Heart left ventricle (tissue), 16 donors: ENCODE measurements at places on chromosomes 1 and 21. TPM values are rescaled to one million over a fixed set of nuclear protein-coding genes. Genes with fewer than 3 reads are reported as not detected.

The CDC7 gene
- total RNA-seq = 1.6 TPM

The ASPM gene
- total RNA-seq = 0.63 TPM

The CD53 gene
- 6.1 TPM for total RNA-seq

The OR14K1 gene
- total RNA-seq = not detected

DNA sequence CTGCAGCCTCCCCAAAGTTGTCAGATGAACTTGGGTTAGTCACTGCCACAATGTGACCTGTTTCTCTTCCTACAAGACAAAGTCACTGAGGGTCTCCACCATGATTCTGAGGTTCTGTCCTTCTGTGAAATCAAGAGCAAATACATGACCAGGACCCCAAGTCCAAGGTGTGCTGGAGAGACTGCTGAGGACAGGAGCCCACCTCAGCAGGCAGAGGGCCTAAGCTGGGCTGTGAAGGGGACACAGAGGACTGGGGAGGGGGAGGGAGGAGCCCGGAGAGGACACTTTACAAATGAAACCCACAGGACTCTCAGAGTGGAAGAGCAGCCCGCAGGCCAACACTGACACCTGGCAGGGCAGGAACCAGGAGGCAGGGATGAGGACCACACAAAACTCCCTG lies 3.3 kb downstream of the PGLYRP3 start:
- no peak for DNase-seq
- H3K27ac ChIP-seq = no peak overlapping the region
- H3K27me3 ChIP-seq = no peaks in the 10 kb centered on the region
- H3K4me1 ChIP-seq = no peaks in the 10 kb centered on the region
- H3K36me3 ChIP-seq = no peaks in the 10 kb centered on the region

- H3K4me1 ChIP-seq = peaks cover 8% of the 10 kb centered on the region
- peak overlapping the region; percentile 76 for H3K27ac ChIP-seq
- no peaks in the 10 kb centered on the region for H3K27me3 ChIP-seq
- peaks cover 5% of the 10 kb centered on the region for H3K36me3 ChIP-seq
Observed at GRCh38 chr1:40711465-40712404, 20.2 kb downstream of the NFYC start.

GRCh38 chr1:209641832-209642172 lies 10.4 kb downstream of the LAMB3 start:
- peak; percentile 92 for DNase-seq
- H3K4me3 ChIP-seq = no peak overlapping the region
- peaks cover 62% of the 10 kb centered on the region for H3K4me1 ChIP-seq
- H3K27ac ChIP-seq = peak overlapping the region; percentile 94
- no peaks in the 10 kb centered on the region for H3K36me3 ChIP-seq

DNA sequence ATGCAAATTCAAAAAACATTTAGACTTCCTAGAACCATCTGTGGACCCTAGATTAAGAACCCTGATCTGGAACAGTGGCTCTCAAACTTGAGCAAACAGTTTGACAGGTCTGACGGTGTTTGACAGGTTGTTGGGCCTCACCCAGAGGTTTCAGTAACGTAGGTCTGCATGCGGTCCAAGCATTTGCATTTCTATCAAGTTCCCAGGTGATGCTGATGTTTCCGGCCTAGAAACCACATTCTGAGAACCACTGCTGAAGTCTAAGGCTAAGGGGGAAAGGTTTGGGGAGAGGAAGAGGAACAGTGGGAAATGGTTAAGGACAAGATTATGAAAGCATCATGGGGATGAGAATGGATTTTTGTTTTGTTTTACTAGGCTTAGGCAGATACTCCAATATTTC lies 48.6 kb downstream of the MDM4 start:
- no peaks in the 10 kb centered on the region for H3K4me1 ChIP-seq
- H3K36me3 ChIP-seq = peaks cover 9% of the 10 kb centered on the region
- H3K4me3 ChIP-seq = no peak overlapping the region
- H3K27ac ChIP-seq = no peak overlapping the region
- DNase-seq = no peak

- DNase-seq = peak; percentile 81
- peaks cover 5% of the 10 kb centered on the region for H3K4me1 ChIP-seq
- H3K27me3 ChIP-seq = no peaks in the 10 kb centered on the region
- no peak overlapping the region for H3K27ac ChIP-seq
- H3K4me3 ChIP-seq = no peak overlapping the region
Observed at GRCh38 chr21:28516991-28517592, 475.6 kb downstream of the LTN1 start.

GRCh38 chr1:39149509-39149908 lies 55.0 kb upstream of the MACF1 start:
- H3K4me1 ChIP-seq = peaks cover 41% of the 10 kb centered on the region
- H3K4me3 ChIP-seq = no peak overlapping the region
- H3K27ac ChIP-seq = no peak overlapping the region
- DNase-seq = no peak
- no peaks in the 10 kb centered on the region for H3K27me3 ChIP-seq

DNA sequence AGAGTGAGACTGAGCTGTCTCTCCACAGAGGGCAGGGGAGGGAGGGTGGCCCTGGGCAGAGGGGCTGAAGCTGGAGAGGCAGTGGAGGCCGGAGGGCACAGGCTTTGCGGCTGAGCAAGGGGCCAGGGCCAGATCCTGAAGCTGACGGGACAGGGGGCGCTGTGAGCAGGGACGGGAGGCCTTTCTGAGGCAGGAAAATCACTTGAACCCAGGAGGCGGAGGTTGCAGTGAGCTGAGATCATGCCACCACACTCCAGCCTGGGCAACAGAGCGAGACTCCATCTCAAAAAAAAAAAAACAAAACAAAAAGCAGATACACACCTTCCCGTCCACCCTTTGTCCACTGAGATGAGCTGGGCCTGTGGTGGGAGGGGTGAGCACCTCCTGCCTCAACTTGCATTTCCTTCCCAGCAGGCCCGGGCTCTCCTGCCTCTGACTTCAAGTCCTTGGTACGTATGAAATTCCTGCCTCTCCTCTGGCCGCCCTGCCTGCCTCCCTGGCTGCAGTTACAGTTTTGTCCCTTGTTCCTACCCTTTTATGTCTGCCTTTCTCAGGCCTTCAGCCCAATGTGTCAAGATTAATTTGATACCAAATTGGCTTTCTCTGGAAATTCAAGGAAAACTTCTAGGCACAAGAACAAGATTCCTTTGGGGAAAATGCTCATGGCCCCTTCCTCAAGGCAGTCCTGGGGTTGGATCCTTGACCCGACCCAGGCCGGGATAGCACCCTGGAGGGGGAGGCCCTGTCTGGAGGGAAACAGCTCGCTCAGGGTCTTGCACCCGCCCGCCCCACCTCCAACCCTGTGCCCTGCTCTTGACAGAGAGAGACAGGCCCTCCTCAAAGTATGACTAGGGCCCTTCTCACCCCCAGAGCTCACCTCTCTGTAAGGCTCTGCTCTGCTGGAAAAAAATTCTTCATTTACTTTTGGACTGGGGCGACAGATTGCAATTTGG lies 11.2 kb upstream of the ADAMTSL4 start:
- DNase-seq = no peak
- H3K4me3 ChIP-seq = no peak overlapping the region
- H3K4me1 ChIP-seq = peaks cover 2% of the 10 kb centered on the region
- no peaks in the 10 kb centered on the region for H3K36me3 ChIP-seq
- H3K27me3 ChIP-seq = no peaks in the 10 kb centered on the region

DNA sequence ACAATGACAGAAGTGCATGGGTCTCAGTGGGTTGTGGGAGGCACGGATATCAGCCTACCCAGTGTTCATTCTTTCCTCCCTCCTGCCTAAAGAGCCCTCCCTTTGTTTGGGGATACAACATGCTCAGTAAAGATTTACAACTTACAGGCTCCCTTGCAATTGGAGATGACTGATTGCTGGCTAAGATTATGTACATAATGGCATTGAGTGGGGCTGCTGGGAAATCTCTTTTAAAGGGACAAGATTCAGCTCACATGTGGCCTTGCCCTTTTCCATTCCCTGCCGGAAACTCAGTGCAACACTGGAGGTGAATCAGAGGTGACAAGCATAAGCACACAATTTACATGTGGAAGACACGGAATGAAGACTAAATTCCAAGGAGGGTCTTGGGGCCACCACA lies 83.7 kb upstream of the CHRM3 start:
- no peak overlapping the region for H3K27ac ChIP-seq
- no peaks in the 10 kb centered on the region for H3K4me1 ChIP-seq
- H3K36me3 ChIP-seq = no peaks in the 10 kb centered on the region
- no peak for DNase-seq

DNA sequence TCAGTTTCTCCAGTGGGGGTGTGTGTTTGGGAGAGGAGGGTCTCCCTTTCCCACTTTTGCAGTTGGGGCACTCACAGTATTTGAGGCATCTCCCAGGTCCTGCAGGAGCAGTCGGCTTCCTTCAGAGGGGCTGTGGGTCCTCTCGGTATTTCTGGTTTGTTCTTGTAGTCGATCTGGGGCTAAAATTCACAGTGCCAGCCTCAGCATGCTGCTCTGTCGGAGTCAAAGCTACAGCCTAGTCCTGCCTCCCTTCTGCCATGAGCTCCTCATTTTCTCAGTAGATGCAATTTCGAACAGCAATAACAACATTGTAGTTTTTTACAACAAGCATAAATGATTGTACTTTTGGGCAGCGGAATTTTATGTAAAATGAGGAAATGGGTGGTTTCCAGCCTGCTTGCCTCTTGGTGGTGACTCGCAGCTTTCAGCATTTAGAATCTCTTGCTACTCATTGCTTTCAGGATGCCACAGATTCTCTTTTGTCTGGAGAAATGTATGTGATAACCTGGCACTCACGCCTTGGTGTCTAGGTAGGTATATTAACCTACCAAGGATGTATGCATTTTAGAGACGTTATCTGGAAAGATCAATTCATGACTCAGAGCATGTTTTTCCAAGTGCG lies 82.4 kb upstream of the C21orf91 start:
- H3K27ac ChIP-seq = peak overlapping the region; percentile 39
- peaks cover 19% of the 10 kb centered on the region for H3K4me1 ChIP-seq
- no peak overlapping the region for H3K4me3 ChIP-seq
- H3K36me3 ChIP-seq = no peaks in the 10 kb centered on the region
- no peaks in the 10 kb centered on the region for H3K27me3 ChIP-seq

DNA sequence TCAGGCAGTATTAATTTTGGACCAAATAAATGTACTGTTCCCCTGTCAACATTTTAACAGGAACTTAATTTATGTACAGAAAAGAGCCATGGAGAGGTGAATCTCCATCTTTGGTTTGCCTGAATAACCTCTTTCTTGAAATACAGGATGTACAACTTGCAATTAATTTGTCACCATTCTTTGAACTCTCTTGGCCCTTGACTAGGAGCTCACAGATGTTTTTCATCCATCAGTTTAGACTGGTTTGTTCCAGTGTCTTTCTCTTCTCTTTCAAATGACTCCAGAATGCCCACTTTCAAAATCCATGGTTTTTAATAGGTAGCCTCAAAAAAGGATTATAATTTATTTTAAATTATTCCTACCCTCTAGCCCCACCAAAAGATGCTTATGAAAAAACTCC lies 5.0 kb downstream of the MAP3K7CL start:
- no peaks in the 10 kb centered on the region for H3K27me3 ChIP-seq
- no peak overlapping the region for H3K27ac ChIP-seq
- H3K4me1 ChIP-seq = no peaks in the 10 kb centered on the region
- no peak for DNase-seq

DNA sequence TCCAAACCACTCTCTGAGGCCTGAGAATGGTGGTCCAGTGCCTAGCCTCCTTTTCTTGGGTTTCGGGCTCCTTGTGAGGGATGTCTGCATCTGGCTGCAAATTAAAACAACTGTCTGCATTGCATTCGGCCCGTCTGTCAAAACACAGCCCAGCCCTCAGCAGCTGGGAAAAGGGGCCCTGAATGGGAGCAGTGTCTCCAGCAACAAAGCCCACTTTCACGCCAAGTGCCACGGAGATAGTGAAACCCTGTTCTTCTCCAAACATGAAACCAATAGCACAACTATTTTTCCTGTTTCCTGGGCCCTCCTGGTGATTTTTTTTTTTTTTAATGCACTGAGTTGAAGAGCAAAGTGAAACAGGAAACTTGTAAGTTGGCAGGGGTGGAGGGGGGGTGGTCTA lies 138.4 kb downstream of the PLXNA2 start:
- no peaks in the 10 kb centered on the region for H3K27me3 ChIP-seq
- H3K4me3 ChIP-seq = no peak overlapping the region
- no peak for DNase-seq
- H3K36me3 ChIP-seq = no peaks in the 10 kb centered on the region
- H3K4me1 ChIP-seq = peaks cover 5% of the 10 kb centered on the region

DNA sequence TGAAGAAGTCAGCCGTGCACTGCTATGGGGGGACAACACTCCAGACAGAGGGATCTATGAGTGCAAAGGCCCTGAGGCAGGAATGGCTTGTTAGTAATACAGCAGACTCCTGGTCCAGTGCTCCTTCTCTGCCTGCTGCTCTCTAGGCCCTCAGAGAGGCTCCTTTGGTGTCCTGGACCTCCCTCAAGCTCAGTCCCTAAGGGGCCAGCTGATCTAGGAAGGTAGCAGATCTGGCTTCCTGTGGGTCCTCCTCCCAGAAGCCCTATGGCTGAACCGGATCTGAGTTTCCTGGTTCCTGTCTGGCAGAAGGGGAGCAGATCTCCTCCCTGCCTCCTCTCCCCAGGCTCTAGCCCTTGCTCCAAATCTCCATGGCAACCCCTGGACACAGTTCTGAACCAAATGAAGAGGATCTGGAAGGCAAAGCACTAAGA lies at the start of gene LDLRAD2:
LDLRAD2 (plus strand) TSS at position 391 of the 431 bp plus-strand sequence. CDS start 187 bp downstream, outside the sequence.
- no peak within 1 kb of the TSS for H3K27ac ChIP-seq
- no peaks in the 10 kb centered on the region for H3K36me3 ChIP-seq
- H3K27me3 ChIP-seq = no peaks in the 10 kb centered on the region

DNA sequence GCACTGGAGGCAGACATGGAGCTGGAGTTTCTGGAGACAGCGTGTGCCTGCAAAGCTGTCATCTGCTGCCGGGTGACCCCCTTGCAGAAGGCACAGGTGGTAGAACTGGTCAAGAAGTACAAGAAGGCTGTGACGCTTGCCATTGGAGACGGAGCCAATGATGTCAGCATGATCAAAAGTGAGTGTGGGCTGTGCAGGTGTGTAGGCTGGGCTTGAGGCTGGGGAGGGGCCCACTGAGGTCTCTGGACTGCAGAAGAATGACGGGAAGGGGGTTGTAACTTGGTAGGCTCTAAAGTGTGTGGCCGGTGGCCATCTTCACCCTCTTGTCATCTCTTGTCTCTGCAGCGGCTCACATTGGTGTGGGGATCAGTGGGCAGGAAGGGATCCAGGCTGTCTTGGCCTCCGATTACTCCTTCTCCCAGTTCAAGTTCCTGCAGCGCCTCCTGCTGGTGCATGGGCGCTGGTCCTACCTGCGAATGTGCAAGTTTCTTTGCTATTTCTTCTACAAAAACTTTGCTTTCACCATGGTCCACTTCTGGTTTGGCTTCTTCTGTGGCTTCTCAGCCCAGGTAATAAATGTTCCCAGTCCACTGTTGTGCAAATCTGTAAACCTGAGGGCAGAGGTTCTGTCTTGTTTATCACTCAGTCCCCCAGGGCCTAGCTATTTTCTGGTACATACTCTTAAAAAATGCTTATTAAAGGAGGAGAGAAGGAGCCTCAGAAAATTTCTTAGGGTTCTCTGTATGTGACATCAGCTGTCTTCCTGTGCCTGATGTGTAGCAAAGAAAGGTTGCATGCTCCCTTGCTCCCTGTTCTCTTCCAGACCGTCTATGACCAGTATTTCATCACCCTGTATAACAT lies 19.9 kb downstream of the ATP8B2 start:
- no peak for DNase-seq
- no peak overlapping the region for H3K4me3 ChIP-seq
- H3K27me3 ChIP-seq = no peaks in the 10 kb centered on the region
- H3K27ac ChIP-seq = no peak overlapping the region
- H3K36me3 ChIP-seq = peaks cover 90% of the 10 kb centered on the region
